Erythroblast (primary cell): ENCODE measurements at places on chromosomes 11 and 22.

DNA sequence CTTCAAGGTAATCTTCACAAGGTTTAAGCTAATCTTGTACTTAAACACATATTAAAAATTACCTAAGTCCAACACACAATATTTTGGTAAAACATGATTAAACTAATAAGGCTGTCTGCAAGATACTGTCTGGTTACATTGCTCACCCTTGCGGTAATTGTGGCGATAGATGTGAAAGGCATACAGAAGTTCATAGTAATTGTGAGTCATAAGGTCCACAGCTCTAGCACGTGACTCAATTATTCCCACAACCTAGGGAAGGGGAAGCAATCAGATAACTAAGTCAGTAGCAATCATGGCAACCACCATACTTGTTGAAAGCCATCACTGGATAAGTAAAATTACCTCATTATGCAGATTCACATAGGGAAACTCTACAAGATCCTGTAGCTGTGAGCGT lies 30.5 kb upstream of the FNBP4 start:
- DNase-seq = no peak

DNA sequence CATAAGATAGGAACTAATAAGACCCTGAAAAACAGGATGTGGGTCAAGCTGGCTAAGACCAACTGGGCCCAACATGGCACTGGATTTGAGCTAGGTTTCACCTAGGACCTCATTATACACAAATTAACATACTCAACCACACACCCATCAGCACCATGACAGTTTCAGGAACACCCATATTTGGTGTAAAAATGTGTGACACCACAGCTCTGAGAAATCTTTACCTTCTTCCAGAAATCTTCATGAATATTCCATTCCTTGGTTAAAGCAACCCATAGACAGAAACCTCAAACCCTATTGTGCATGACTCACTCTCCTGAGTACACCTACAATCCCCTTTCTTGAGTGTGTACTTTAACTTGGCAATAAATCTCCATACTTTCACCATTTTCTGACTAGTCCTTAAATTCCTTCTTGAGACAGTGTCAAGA lies 378.8 kb downstream of the DYNC2H1 start:
- DNase-seq = no peak

DNA sequence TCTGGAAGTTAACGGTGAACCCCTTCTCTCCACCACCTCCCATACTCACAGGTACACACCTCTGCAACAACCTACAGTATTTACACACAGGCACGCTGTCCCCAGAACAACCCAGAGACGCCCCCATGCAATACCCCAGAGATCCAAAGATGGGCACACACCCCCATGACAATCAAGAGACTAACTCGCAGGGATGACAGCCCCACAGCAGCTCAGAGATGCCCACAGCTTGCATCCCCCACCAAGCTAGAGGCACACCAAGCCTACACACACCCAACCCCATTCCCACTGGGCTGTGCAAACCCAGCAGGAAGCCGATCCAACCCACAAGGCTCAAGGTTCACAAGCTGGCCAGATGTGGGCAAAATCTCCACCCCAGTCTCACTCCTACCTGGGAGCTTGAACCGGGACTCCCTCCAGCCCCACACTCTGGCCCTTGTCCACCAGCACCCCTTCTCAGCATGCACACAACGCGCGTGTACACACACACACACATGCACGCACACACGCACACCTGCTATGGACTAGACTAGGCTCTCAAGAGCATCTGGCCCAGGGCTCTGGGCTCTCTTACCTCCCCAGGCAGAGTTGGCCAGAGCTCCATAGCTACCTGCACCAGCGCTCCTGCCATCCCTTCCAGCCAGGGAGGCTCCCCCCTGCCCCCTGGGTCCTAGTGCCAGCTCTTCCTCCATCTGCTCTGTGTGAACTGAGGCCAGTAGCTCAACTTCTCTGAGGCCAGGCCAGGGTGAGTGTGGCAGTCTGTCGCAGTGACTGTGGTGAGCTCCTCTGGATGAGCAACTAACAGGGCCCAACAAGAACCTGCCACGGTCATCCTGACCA lies 11.5 kb downstream of the STARD10 start:
- DNase-seq = no peak

- no peak for DNase-seq
Observed at GRCh38 chr11:19953336-19953735, 206.9 kb downstream of the DBX1 start.

GRCh38 chr11:21552911-21553310 lies 640.0 kb upstream of the ANO5 start:
- DNase-seq = no peak

- DNase-seq = no peak
Observed at GRCh38 chr22:22200569-22201184, 43.9 kb upstream of the VPREB1 start.

GRCh38 chr11:33273656-33274055 lies 16.5 kb downstream of the HIPK3 start:
- DNase-seq = no peak

DNA sequence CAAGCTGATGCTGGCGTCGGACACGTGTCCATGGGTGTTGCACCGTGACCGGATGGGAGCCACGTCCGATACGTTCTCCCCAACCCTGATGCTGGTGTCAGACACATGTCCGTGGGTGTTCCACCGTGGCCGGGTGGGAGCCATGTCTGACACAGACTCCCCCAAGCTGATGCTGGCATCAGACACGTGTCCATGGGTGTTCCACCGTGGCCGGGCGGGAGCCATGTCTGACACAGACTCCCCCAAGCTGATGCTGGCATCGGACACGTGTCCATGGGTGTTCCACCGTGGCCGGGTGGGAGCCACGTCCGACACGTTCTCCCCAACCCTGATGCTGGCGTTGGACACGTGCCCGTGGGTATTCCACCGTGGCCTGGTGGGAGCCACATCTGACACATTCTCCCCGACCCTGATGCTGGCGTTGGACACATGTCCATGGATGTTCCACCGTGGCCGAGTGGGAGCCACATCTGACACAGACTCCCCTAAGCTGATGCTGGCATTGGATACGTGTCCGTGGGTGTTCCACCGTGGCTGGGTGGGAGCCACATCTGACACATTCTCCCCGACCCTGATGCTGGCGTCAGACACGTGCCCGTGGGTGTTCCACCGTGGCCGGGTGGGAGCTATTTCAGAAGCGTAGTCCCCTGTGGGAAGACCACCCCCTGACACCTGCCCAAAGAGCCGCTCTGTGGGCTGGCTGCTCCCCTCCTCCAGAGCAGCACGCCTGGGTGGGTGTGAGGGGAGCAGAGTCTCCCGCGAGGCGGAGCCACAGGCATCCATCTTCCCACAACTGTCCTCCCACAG lies 20.0 kb downstream of the SELENOO start:
- DNase-seq = no peak

GRCh38 chr22:38304526-38304925 lies 12.7 kb downstream of the CSNK1E start:
- no peak for DNase-seq

DNA sequence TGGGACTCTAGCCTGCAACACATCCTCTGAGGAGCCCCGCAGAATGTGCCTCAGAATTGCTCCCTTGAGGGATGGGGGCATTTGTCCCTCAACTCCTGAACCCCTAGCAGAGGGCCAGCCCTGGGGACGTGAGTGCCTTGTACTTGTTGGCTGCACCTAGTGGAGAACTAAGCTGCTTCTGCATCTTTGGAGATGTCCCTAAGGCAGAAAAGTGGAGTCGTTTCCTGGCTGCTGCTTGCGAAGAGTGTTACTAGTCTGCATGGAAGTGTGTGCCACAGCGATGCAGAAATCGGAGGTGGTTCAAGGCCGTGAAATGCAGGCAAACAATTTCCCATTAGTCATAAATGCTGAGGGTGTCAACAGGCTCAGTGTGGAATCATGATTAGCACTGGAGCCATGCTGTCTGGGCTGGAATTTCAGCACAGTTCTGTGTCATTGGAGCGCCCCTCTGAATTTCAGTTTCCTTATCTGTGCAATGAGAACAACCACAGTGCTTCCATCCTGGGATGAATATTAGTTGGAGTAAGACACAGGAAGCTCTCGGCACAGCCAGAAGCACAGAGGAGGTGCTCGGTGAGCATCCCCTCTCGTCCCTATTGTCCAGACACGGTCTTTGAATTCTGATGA lies 56.5 kb downstream of the MIAT start:
- DNase-seq = no peak

- no peak for DNase-seq
Observed at GRCh38 chr22:41900652-41901312, 14.1 kb downstream of the SHISA8 start.

DNA sequence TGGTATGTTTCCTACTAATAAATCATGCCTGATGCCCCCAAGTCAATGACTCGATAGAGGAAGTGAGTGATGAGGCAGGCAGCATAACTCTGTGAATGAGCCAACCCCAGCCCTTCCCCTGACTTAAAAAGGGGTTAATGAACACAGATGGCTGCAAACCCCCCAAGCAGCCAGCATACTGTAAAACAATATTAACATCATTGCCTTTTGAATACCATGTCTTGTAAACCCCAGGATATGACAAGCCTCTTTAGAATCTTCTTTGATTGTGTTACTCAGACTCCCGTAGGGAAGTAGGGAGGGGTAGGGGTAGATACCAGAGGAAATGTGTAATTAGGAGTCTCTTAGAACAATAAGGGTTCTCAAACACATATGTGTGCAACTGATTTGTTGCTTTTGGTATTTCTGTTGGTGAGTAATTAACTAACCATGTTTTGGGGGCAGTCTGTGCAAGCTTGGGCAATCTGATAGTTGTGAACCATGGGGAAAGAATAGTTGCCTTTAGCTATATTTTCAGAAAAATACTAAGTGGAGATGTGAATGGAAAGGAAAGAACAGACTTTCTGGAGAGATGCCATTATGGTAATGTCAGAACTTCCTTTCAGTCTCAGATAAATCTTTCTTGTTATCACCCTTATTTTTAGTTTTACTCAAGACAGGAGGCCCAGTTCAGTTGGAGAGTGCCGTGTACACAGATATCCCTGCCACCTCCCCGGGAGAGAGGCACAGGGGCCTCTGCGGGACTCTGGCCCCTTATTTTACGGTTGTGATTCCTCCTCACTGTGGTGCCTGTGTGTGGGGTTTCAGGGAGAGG lies 701.8 kb downstream of the NTM start:
- DNase-seq = no peak
